Spleen (tissue), 13 donors: ENCODE measurements at places on chromosomes 5 and 9.

- DNase-seq, result no peak
Observed at GRCh38 chr9:1960342-1961042, 54.7 kb upstream of the SMARCA2 start.

DNA sequence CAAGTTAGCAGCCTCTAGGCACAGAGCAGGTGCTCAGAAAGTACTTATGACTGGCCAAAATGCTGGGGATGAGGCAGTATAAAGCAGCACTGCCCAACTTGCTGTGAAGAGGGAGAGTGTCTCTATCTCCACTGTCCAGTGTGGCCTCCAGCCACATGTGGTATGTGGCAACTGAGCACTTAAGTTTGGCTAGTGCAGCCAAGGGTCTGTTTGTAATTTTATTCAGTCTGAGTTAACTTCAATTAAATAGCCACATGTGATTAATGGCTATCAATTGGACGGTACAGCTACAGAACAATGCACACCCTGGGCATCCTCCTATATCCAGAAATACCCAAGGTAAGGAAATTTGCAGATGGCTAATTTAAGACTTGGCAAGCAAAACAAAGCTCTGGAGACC, 26.9 kb downstream of the ROR2 start:
- no peak for DNase-seq

- no peak for DNase-seq
Observed at GRCh38 chr5:158614951-158615350, 484.8 kb downstream of the EBF1 start.

- peak; percentile 74 for DNase-seq
Observed at GRCh38 chr9:68999393-69000105, 14.4 kb downstream of the PRKACG start.

DNA sequence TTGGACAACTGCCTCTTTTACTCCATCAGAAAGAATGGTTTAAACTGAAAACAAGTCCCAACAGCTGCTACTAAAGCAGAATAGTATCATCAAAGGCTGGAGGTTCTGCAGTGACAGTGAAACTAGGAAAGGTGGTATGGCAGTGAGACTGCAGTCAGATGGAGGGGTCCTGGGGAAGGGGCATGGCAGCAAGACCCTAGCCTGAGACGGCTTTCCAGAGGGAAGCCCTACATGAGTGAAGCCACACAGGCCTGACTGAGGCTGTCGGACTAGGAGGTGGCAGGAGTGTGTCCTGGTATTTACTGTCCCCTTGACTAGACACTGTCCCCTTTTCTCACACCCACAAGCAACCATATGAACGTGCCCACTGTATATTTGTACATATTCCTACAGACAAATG, 40.4 kb upstream of the IPPK start:
- no peak for DNase-seq

GRCh38 chr9:107137495-107138202, 145.4 kb upstream of the RAD23B start:
- DNase-seq, result no peak

- peak; percentile 92 for DNase-seq
Observed at GRCh38 chr5:172910828-172911627, 48.2 kb upstream of the RPL26L1 start.

DNA sequence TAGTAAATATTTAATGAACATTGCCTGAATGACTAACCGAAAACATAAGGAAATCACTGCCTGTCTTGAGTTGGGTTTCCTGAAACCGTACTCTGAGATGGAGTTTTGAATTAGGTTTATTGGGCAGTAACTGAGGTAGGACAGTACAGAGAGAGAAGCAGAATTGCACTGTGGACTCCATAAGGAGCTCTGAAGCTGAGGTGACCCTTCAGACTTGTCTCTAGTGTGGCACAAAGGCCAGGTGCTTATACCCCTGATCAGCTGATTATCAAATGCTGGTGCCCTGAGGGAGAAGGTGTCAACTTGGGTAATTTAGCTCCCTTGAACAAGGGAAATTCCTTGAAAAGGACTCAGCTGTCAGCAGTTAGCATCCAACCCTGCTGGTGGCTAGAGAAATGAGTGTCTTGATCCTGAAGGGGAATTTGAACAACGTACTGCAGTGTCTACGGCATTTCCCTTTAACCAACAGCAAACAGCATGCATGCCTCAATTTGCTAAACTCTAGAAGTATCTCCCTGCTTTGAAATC, 135.0 kb upstream of the SMARCA2 start:
- DNase-seq, result no peak

- DNase-seq, result no peak
Observed at GRCh38 chr9:133251773-133252172, 23.2 kb downstream of the ABO start.

- no peak for DNase-seq
Observed at GRCh38 chr9:72615931-72616330, 94.5 kb downstream of the TMC1 start.
